ENCODE measurements at places on chromosomes 2 and 18.

GRCh38 chr2:2570360-2570759, 239.3 kb upstream of the MYT1L start:
- no peak for DNase-seq

DNA sequence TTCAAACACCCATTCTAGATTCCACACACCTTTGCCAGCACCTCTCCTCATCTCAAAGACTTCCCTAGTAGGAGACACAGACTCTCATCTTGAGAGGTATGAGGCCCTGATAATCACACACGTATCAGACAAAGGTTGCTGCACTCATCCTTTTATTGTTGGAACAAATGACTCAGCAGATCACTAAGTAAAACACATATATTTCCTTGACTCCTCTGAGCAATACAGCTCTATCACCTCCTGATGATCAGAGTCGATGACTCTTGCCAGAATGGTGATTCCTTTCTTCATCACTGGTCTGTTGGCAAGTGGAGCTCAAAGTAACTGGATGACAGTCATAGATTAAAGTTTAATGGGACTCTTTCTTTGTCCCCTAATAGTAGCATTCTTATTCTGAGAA, 1049.2 kb upstream of the ZEB2 start:
- DNase-seq: no peak

GRCh38 chr18:2881088-2881839, 34.5 kb downstream of the EMILIN2 start:
- no peak for DNase-seq

- no peak for DNase-seq
Observed at GRCh38 chr2:167406558-167406957, 518.3 kb downstream of the XIRP2 start.

DNA sequence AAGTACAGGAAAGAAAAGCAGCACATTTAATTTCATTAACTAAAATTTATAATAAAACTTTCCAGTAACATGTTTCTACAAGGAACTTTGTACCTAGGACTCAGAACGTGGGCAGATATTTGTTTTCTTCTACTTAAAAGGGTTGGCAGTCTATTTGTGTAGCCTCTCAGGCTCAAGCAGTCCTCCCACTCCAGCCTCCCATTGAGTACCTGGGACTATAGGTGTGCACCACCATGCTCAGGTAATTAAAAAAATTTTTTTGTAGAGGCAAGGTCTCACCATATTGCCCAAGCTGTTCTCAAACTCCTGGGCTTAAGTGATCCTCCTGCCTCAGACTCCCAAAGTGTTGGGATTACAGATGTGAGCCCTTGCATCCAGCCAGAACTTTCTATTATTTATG, 36.8 kb downstream of the UGP2 start:
- DNase-seq: no peak

GRCh38 chr2:152499896-152500735, 165.1 kb downstream of the FMNL2 start:
- DNase-seq: no peak

GRCh38 chr18:38545071-38545470, 979.5 kb upstream of the CELF4 start:
- DNase-seq: no peak

DNA sequence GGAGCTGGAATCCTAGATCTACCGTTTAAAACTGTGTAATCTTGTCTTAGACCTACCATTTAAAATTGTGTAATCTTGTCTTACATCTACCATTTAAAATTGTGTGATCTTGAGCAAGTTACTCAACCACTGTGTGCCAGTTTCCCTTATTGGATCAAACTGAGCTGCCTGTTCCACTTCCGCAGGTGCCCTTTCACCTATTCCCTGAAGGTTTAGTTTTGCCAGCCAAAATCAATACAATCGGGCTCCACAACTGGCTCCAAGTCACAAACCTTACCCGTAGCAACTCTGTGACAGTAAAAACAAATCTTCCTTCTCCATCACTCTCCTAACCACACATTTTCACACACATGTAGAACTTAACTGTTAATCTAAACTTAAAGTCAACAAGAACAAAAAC, 20.1 kb downstream of the DOCK10 start:
- DNase-seq: no peak

DNA sequence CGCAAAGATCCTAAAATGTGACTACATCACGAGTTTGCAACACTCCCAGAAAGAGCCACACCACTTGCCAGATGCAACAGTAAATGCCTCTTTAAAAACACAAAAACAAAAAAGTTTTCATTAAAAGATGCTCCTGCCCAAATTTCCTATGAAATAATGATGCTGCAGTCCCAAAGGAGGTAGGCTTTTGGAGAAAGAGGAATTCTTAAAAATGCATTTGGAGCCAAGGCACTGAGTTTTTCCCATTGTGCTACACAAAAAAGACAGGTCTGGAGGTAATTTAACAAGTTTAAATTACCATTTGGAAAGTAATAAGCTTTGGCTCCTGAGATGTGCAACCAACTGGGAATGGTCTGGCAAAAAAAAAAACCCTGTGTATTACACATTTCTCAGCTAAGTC, 145.0 kb downstream of the PID1 start:
- no peak for DNase-seq

DNA sequence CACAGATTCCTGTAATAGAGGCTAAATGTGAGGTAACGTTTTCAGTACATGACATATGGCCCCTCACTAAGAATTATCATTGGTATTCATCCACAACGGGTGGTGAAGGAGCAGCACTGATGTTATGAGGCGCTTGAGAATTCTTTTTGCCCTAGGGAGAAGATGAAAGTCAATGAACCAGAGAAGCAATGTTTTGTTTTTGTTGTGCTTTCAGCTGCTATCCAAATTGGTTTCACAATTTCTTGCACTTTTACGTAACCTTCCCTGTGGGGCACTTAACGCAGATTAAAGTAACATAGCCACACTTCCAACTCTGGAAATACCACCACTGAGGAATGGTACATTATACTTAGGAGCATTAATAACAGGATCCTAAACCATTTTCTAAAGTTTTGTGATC, 13.3 kb upstream of the CCDC85A start:
- DNase-seq: no peak

DNA sequence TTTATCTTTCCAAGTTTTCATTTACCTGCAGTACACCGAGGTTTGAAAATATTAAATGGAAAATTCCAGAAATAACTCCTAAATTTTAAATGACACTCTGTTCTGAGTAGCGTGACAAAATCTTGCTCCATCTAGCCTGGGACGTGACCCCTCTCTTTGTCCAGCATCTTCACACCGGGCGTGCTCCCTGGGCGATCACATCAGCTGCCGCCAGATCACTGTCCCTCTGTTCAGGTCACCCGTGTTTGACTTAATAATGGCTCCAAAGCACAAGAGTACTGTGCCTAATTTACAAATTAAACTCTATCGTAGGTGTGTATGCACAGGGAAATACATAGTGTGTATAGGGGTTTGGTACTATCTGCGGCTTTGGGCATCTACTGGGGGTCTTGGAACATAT, 6.1 kb upstream of the TMEM185B start:
- DNase-seq: no peak

DNA sequence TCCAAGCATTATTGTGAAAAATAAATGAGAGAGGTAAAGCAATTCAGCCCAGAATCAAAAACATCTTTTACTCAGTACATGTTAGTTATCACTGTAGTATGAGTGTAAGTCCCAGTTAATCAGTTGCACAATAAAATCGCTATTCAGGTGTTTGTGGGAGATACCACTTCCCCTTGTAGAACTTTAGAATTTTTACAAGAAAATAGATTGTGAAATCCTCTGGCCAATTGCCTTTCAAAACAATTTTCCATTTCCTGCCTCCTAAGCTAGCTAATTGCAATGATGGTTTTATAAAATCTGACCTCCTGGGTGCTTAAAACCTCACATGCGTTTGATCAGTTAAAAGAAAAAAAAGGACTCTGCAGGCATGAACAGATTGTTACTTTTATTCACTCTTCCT, 332.5 kb downstream of the PID1 start:
- no peak for DNase-seq

Measured in hypothalamus (tissue), 51 donors.